ENCODE measurements at places on chromosomes 6 and 20.

GRCh38 chr6:79824202-79824601, 123.2 kb downstream of the ELOVL4 start:
- H3K27me3 ChIP-seq = no peaks in the 10 kb centered on the region
- no peaks in the 10 kb centered on the region for H3K36me3 ChIP-seq
- no peaks in the 10 kb centered on the region for H3K4me1 ChIP-seq
- H3K4me3 ChIP-seq = no peak overlapping the region

- no peaks in the 10 kb centered on the region for H3K27me3 ChIP-seq
- H3K4me3 ChIP-seq = no peak overlapping the region
- H3K36me3 ChIP-seq = peaks cover 100% of the 10 kb centered on the region
- no peaks in the 10 kb centered on the region for H3K4me1 ChIP-seq
- DNase-seq = no peak
These were observed 19.7 kb downstream of the FAM217A start for GRCh38 chr6:4059115-4059777.

- H3K36me3 ChIP-seq = no peaks in the 10 kb centered on the region
- H3K27ac ChIP-seq = no peak overlapping the region
- peaks cover 12% of the 10 kb centered on the region for H3K4me1 ChIP-seq
These were observed 646 bp downstream of the HEY2 start for GRCh38 chr6:125749865-125750691.

- no peak overlapping the region for H3K27ac ChIP-seq
- DNase-seq = no peak
- no peak overlapping the region for H3K4me3 ChIP-seq
These were observed 685.9 kb downstream of the KIF16B start for GRCh38 chr20:15887387-15887786.

DNA sequence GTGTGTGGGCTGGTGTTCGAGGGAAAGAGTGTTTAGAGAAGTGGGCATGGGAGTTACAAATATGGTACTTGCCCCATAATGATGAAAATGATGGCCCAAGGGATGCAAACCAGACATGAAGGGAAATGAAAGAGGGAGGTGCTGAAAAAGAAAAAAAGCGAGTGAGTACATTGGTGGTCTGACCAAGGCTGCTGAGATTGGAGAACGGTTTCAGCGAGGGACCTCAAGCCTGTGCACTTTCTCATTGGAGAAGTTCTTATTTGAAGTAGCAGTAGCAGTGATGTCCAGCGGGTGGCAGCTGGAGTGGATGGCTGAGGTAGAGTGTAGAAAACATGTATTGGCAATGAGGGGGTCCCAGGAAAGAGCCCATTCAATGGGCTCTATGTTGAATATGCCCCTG, 54.8 kb downstream of the TNFAIP3 start:
- H3K4me3 ChIP-seq = no peak overlapping the region
- H3K4me1 ChIP-seq = peaks cover 6% of the 10 kb centered on the region
- no peaks in the 10 kb centered on the region for H3K27me3 ChIP-seq
- H3K36me3 ChIP-seq = no peaks in the 10 kb centered on the region

All from neuronal stem cell (in vitro differentiated cells).